ENCODE measurements at places on chromosomes 7 and 10.

DNA sequence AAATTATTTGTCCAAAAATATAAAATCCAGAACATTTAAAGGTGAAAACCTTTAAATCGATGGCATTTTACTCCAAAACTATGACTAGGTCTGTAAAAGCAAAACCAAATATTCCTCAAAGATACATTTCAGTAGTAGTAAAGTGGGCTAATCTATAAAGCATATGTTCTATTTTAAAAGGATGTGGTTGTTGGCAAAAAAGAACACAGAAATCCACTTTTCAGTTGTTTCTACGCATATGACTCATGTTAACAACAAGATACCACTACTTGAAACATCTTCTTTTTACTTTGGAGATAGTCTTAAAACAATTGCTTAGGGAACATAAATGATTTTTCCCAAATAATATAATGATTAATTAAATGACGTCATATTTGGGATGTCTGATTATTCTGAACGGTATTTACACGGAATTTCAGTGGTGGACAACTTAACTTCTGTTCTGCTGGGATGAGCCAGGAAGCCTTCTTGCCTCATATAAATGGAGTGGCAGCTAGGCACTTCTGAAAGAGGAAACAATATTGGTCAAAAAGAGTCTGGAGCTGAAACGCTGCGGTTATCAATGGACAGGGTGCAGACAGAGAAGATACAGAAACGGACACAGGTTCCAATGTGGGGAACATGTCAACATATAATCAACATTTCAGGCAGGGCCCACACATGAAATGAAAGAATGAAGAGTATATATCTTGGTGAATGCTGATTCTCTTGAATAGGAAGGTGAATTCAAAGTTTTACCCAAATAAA, 78.5 kb downstream of the ETV1 start:
- no peak for DNase-seq

DNA sequence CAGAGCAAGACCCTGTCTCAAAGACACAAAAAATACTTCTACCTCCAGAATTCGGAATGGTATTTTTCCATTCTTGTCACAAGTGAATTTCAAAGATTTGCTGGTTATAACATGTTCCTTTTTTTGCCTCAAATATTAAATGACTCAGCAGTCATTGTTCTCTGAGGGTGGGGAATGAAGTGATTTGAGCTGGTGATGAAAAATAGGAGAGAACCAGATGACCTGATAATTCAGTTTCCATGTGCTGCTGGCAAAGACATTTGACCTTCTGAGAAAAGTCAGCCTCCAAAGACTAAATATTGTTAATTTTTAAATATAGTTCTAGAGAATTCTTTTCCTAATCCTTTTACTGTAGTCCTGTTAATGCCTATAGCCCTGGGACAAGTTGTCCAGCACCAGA, 78.9 kb downstream of the CACNB2 start:
- DNase-seq: no peak

- DNase-seq: no peak
These were observed 94.9 kb upstream of the PRSS1 start for GRCh38 chr7:142654398-142654797.

DNA sequence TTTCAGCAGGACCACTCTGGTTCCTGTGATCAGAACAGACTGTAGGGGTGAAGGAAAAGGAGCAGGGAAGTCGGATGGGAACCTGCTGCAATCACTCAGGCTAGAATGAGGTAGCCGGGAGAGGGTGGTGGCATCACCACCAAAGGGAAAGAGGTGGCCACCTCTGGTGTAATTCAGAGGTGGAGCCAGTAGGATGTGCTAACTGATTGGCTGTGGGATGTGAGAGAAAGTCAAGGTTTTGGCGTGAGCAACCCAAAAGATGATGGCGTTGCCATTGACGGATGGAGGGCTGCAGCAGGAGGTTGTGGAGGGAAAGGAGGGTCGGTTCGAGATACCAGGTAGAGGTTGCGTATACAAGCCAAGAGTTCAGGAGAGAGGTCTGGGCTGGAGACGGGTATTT, 7.4 kb upstream of the VSIR start:
- no peak for DNase-seq

DNA sequence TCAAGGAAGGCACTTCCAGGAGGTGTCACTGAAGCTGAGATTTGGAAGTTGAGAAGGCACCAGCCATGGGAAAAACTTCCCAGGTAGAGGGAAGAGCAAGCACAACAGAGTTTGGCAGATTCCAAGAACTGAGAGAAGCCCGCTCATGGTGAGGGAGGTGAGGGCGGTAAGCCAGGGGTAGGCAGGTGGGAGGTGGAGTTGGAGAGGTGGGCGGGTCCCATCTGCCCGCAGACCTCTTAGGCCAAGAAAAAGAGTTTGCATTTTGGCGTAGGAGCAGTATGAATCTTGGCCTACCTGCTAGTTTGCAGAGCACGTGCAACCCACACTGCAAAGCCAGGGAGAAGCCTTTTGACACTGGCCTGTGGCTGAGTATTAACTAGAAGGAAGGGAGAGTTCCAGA, 18.8 kb downstream of the FRMPD2 start:
- no peak for DNase-seq

GRCh38 chr7:3916146-3916545, 615.1 kb downstream of the SDK1 start:
- DNase-seq: no peak

DNA sequence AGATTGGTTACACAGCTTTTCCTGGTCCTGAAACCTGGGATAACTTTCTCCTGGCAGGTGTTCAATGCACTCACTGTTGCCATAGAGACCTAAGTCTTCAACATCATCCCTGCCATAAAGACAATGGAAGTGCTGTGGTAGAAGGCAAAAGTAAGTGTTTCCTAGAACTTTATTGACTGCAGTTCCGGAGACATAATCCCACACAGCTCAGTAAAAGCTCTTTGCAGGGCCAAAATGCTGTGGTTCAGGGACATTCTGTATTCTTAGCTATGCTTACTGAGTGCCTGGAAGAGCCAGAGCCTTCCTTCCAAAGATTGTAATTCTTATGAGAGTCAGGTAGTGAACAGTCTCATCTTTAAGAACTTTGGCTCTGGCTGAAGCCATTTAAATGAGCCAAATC, 5.3 kb downstream of the WIPF3 start:
- DNase-seq: no peak

DNA sequence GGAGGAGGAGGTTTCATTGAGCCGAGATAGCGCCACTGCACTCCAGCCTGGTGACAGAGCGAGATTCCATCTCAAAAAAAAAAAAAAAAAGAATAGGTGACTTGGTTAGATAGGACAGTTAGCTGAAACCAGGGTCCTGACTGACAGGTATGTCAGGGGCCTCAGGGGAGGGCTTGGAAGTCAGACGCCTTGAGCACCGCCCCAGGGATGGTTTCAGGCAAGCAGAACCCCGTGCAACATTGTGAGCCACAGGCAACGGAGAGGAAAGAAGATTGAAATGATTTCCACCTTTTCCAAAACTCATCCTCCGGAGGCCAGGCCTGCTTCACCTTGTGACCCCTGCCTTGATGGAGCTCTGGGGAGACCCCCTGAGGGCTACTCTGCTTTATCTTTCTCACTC, 8.6 kb downstream of the UCMA start:
- DNase-seq: no peak

GRCh38 chr10:24947304-24948097, 4.9 kb downstream of the PRTFDC1 start:
- DNase-seq: no peak

DNA sequence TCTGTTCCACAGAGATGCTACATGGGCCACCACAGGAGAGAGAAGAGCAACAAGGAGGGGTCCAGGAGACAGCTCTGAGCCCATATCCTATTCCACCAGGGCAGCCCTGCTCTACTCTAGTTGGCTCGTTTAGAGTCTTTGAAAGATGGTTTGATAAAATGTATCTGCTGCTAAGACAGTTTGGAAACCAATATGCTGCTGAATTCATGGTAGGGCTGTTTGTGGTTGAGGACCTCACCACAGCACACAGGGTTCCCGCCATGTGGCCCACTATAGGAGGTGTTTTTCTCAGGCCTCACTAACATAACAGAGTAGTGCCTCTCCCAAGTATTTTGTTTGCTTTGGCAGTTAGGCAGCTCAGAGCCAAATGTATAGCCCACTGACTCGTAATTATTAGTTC, 35.8 kb upstream of the ZC3HAV1L start:
- DNase-seq: no peak

GRCh38 chr10:10826125-10826524, 191.5 kb upstream of the CELF2 start:
- DNase-seq: no peak

DNA sequence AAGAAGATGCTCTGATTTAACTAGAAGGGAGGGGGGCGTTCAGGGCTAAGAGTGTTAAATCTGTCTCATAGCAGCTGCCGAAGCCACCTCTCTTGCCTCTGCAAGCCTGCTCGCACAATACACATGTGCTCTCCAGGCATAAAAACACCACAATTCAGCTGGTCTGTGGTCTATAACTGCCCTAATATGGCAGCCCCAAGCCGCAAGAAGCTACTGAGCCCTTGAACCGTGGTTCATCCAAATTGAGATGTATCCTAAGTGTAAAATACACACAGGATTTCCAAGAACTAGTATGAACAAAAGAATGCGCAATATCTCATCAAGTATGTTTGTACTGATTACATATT, 70.8 kb upstream of the FGFR2 start:
- no peak for DNase-seq

DNA sequence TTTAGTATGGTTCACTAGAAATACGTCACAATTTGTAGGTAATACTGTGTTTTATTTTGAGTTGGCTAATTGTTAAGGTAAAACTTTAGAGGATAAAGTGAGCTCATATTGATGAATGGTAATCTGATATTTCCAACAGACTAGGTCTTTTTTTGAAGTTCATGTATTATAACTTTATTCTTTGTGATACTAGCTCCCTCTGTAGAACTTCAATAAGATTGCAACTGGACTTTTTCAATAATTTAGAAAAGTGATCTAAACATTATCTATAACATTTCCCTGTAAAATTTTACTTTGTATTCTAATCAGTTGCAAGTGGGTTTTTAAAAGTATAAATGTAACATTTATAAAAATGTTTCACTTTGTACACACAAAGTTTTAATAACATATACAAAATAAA, 83.5 kb downstream of the ADK start:
- DNase-seq: no peak

- no peak for DNase-seq
These were observed 85.0 kb downstream of the KMT2E start for GRCh38 chr7:105098863-105099515.

GRCh38 chr10:22740180-22740579, 25.8 kb upstream of the PIP4K2A start:
- DNase-seq: no peak

GRCh38 chr7:7922684-7923385, 45.8 kb upstream of the GLCCI1 start:
- no peak for DNase-seq

DNA sequence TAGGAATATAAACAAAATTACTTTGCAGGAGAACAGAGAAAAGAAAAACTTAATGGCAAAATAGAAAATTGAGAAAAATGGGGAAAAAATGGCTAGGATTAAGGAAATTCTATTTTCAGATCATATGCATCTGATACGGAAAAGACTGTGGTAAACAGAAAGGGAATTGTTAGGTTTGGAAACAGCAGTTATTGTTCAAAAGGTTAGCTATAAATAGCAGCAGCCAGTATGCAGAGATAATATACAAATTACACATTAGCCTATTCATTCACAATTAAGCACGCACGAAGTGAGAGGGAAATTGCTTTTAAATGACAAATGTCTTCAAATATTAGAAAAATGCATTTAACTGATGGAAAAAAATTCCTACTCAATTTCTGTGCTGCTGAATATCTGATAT, 224.1 kb upstream of the FAM3C start:
- DNase-seq: no peak

DNA sequence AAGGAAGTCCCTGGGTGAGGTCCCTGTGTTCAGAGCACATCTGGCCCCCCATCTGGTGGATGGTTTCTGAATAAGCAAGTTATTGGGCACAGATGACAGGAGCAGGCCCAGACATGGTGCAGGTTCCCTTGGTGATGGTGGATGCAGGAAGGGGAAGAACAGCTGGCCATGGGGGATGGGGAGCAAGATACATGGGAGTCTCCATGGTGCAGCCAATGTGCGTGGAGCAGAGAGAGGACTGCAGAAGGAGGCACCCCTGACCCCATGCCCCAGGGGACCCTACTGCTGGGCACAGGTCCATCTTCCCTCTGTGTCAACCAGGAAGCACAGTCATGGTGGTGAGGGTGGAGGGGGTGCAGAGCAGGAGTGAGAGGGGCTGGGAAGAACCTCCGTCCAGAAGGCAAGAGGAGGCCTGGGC, 43.8 kb upstream of the RABGEF1 start:
- no peak for DNase-seq

- DNase-seq: no peak
These were observed 304.2 kb downstream of the SDK1 start for GRCh38 chr7:3605222-3605621.

- DNase-seq: no peak
These were observed 31.6 kb downstream of the MAD1L1 start for GRCh38 chr7:2201128-2201527.

- no peak for DNase-seq
These were observed 55.7 kb downstream of the GSDME start for GRCh38 chr7:24701261-24702235.

DNA sequence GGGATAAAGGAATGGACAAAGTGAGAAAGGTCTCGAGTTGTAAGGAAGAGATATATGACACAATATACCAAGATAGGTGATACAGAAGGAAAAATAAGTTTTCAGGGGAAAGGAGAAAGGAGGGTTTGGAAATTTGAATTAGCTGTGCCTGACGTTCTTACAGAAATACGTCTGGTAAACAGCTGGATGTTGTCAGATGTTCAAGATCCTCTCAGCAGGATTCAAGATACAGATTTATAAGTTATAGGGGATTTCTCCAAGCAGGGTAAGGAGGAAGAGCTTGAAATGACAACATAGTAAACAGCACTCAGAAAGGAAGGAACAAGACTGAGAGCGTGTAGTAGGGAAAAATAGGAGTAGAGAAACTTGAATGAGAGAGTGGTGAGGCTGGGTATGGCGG, 1184.1 kb downstream of the TYW1 start:
- DNase-seq: no peak

DNA sequence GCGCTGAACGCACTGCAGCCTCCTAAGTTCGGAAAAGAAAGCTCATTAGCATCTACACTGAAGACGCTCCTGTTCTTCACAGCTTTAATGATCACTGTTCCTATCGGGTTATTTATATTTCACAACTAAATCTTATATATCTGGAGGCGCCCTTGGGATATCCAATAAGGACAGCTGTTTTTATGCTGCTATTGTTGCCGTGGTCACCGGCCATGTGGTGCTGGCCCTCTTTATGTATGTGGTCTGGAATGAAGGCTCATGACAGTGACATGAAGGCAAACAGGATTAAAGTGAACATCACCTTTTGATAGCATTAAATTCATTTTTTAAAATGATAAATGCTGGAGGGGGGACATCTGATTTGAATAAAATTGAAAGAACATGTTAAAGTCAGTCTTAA, 8.8 kb downstream of the BLVRA start:
- no peak for DNase-seq

Data from G401 (cell line).